ENCODE measurements at places on chromosomes 2 and 18.

- no peak for DNase-seq
Observed at GRCh38 chr2:60899230-60899891, 18.0 kb downstream of the REL start.

- no peak for DNase-seq
Observed at GRCh38 chr18:12692206-12692605, 10.3 kb downstream of the CEP76 start.

- DNase-seq: no peak
Observed at GRCh38 chr2:238947920-238948710, 100.2 kb downstream of the TWIST2 start.

DNA sequence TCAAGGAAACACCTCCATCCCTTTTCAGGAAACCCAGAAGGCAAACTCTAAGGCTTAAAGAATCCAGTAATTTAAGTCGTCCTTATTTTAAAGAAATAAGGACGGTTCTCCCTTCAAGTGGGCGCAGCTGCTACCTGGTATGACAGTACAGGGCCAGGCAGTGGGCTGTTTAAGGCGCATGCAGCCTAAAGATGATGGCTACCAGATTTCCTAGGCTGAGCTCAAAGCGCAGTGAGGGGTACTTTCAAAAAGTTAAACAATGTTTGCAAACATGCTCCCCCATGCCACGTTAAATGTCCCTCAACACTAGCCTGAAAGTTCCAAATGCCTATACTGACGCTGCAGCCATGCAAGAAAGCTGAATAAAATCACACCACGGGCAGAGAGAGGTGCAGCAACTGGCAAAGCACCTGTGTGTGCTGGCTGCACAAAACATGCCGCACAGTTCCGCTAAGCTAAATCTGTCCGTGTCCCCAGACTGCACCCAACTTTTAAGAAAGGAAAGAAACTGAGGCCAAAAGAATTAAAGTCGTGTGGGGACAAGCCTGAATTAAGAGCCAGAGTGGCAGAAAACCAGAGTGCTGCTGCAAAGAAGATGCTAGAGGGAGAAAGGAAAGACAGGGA lies 583 bp downstream of the HIBCH start:
- peak; percentile 1 for DNase-seq

- DNase-seq: no peak
Observed at GRCh38 chr2:39419282-39420223, 17.5 kb downstream of the MAP4K3 start.

DNA sequence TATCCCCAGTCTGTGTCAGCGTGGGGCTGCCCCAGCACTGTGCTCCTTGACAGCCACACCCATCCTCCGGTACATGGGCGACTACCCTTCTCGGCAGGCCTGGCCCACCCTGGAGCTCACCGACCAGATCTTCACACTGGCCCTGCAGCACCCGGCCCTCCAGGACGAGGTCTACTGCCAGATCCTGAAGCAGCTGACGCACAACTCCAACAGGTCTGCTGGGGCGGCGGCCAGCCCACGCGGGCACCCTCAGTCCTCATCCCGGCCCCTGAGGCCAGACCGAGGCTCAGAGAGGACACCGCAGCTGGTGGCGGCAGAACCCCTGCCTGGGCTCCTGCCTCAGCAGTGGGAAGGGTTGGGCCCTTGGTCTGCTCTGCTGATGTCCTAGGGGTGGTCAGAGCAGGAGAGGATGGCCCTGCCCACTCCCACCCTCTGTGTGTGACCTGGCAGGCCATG lies 14.4 kb upstream of the GPR17 start:
- DNase-seq: no peak

- DNase-seq: no peak
Observed at GRCh38 chr2:223980803-223981202, 23.5 kb downstream of the MRPL44 start.

DNA sequence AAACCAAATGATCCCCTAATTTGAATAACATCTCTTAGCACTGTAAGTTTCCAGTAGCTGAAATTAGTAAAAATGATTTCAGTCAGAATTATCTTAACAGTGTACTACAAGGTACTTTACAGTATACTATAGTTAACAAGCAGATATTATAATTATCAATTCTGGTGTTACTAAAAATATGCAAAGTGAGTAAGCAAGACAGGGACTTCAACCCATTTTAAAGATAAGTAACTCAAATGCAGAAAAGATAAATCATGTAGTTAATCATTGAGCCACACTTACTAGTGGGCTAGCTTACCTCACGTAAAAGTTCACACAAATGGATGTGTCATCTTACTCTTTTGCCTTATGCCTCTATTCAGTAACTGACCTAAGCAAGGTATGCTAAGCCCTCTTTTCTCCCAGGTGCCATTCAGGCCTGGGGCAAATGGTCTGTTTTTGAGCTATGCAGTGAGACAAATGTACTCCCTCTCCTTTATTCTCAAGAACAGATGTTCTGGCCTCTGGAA lies 101.0 kb downstream of the NBAS start:
- DNase-seq: no peak

- DNase-seq: no peak
Observed at GRCh38 chr2:74715880-74716279, 61.8 kb downstream of the SEMA4F start.

DNA sequence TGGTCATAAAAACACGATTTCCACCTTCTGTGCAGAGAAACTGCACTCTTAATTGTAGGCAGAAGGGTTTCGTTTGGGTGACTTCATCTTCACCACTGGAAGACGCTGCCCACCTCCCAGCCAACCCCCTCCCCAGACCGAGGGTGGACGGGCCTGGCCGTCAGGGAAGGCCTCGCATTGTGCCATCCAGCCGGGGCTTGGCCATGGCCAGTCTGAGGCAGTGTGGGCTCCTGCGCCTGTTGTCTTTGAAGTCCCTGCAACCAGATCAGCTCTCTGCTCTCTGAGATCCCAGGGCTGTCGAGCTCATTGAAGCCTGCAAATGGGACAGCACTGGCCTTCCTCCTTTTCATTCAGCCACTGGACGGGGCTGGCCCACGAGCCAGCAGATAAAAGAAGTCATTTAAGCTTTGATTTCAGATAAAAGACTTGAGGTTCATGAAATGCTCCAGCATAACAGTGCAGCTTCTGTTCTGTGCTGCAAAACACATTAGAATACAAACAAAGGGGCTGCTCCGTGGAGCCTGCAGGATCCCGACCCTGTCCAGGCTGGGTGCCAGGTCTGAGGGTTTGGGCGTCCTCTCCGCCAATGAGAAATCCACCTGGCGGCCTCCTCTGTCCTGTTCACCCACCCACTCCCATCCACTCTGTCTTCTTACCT lies 253.5 kb downstream of the LDLRAD4 start:
- DNase-seq: no peak

DNA sequence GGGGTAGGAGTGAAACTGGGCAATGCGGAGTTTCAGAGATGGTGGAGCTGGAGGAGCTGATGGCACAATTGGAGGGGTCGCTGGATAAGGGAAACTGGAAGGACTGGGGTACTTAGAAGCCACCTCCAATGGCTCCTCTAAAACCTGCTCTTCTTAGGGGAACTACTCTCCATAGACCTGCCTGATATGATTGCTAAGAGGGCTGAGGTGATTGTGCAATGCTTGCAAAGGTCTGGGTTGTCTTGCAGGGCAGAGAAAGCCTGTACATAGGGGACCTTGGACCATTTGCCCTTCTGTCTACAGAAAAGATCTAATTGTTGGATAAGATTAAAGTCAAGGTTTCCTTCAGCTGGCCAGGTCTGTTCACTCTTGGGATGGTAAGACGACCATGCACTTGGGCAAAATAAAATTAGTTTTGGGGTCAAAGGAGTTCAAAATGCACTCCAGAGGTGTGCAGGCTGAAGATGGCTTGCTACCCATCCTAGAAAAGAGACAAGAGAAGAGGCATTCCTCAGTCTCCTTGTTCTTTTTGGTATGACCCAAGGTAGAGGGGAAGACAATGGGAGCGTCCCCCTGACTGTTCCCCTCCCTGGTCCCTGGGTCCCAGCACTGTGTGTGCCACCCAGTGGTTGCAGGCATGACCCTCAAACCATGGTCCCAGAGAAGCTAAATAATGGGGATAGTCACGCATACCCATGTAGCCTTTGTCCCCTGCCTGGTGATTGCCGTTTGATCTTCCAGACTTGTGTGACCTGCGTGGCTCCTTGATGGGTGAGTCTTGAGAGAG lies 41.1 kb downstream of the STK17B start:
- no peak for DNase-seq

GRCh38 chr2:15770606-15771005 lies 169.7 kb upstream of the MYCN start:
- DNase-seq: no peak

- no peak for DNase-seq
Observed at GRCh38 chr18:42339372-42339771, 384.3 kb downstream of the PIK3C3 start.

- no peak for DNase-seq
Observed at GRCh38 chr2:86633155-86633651, 9.5 kb upstream of the RNF103 start.

DNA sequence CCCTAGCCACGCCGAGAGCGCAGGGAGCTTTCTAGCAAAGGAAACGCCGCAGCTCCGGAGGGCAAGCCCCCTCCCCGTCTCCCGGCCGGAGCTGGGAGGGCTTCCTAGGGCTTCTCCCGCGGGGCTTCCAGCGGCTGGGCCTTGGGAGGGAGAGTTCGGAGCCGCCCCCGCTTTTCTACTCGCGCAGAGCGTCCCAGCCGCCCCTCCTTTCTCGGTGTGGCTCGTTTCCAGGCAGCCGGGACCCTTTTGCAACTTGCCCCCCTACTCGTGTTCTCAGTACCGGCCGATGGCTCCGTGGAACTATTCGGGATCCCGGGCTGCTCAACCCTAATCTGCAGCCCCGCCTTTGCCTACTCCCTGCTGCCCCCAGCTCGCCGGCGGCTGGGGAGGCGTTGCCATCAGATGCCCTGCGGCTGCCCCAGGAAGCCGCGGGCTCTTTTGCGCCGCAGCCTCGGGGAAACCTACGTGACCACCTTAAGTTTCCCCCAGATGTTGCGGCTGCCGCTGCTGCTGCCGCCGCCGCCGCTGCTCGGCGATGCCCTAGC lies 1.5 kb upstream of the NR4A2 start:
- peak; percentile 55 for DNase-seq

DNA sequence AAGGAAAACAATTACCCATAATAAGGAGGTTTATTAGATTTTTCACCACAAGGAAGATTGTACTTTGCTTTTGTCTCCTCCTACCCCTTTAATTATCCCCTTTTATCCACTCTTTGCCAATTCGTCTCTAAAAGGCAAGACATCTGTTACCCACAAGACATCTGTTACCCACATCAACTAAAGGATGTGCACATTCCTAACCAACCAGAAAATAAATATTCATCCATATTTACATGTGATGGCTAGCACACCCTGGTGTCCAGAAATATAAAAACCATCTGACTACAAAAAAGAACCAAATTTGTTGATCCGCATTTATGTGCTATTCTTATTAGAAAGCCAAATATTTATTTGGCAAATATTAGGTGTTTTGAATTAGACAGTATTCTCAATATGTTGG lies 35.7 kb downstream of the ACVR1C start:
- no peak for DNase-seq

GRCh38 chr2:16005816-16006536 lies 65.6 kb downstream of the MYCN start:
- no peak for DNase-seq
